NCI-H1930 (cell line): ENCODE measurements at places on chromosomes 6 and 20.

DNA sequence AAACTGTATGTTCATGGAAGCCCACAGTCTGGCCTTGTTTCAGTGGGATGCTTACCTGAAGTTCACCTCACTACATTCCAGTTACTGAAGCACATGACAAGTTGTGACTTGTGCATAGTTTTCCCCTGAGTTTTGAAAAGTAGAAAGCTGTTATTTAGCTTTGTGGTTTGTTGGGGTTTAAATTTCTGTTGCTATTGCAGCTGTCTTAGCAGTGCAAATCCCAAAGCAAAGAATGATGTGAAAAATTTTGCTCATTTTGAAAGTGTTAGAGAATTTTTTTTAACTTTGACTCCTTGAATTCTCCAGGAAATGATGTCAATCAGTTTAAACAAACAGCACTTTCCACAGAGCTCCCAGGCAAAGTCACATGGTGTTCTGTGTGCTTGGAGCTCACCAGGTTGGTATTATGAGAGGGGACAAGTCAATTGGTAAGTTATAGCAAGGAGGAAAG lies 268.4 kb downstream of the ADGRG6 start:
- no peak for DNase-seq

DNA sequence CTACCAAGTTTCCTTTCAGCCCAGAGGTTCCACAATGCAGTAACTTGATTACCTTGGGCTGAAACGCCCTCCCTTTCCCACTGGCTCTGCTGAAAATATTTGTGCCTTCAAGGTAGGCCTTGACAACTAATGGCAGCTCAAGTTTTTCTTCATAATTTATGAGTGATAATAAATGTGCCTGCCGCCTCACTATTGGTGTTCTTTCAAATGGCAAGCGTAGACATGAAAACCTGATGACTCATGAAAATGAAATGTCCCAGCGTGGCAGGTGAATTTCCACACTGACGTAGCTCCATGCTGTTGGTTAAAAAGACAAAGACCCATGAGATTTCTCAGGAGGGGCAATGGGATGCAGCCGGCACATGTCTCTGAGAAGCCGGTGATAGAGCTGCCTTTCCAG lies 107.2 kb upstream of the GGTLC1 start:
- no peak for DNase-seq

DNA sequence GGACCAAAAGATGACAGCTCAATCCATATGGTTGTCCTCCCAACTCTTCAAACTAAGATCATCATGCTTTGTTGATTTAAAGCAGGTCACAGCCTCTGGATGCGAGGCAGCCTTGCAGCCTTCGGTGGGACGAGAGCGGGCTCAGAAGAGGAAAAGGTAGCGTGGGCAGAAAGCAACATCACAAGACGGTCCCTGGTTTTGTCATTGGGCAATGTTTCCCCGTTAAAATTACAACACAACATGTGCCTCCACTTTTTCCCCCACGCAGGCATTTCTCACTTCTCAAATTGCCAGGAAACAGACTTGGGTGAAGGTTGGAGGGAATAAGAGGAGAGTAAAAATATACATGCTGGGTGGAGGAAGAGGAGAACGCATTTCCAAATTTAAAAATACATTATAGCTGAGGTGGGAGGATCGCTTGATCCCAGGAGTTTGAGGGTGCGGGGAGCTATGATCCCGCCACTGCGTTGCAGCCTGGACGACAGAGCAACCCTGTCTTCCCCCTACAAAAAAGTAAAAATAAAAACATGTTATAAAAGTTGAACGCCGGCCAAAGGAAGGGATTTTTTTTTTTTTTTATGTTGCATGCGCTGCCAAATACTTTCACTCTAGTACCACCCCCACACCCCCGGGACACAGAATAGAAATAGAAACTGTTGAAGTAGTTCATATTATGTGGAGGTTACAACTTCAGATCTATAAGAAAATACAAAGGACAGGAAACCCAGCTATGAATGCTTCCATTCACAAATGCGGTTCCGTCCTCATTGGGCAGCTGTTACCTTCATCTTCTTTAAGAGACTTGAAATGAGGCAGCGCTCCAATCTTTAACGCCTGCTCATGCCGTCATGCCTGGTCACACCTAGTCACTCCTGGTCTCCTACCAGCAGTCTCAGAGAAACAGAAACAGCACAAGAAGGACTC lies 13.9 kb upstream of the NAA20 start:
- DNase-seq, result no peak

- DNase-seq, result no peak
Measured at GRCh38 chr6:16762268-16762549, 949 bp upstream of the ATXN1 start.

DNA sequence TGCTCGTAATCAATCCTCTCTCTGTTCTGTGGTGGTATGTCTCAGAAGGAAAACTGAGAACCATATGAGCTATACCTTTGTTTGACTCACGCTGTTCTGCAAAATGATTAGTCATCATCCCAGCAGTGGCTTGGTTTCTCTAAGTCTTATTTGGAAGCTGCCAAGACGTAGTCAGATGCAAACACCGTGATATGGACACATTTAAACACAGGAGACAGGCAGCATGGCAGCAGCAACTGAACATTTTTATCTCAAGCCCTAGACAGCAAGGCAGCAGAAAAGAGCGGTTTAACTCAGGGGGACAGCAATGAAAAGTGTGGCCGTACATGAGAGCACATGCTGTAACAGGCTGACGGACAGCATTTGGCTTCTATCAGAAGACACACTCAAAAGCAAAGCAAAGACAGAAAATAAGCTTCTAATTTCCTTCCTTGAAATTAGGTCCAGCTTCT lies 1295.1 kb downstream of the EPHA7 start:
- DNase-seq, result no peak

DNA sequence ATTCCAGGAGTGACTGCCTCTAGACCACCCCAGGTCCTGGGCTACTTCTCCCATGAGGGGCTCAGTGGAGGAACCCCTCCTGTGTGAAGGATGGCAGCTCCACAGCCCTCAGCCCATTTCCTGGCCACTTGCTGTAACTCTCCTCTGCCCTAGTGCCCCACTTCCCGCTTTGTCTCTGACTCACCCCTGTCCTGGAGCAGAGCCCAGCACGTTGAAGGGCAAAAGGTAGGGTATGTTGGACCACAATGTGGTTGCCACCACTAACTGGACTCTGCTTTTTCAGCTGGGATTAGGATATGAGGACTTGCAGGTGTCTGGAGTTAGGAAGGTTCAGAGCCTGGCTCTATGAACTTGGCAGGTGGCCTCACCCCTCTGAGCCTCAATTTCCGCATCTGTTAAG lies 2.4 kb downstream of the MYBL2 start:
- no peak for DNase-seq

GRCh38 chr6:166929542-166930189 lies 26.7 kb downstream of the RNASET2 start:
- DNase-seq, result no peak
